Colonic mucosa (tissue), 4 donors: ENCODE measurements at places on chromosomes 13 and 19. TPM values are rescaled to one million over a fixed set of nuclear protein-coding genes. Genes with fewer than 3 reads are reported as not detected.
A peak's percentile ranks its signal among the peaks of the same experiment; 100 is the strongest.

DNA sequence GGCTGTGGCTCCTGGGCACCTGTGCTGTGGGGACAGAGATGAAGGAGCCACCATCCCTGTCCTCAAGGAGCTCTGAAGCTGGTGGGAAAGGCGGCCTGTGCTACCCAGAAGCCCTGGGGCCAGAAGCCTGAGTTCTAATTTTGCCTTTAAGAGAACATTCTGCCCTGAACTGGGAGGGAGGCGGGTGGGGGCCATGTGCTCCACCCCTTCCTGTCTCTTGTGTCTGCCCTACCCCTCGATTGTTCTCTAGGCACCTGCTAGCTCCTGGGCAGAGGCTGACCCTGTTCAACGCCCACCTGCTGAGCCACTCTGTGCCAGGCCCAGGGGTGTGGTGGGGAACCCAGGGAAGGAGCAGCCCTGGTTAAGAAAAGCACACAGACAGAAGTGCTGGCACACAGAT, 5.9 kb downstream of the TRAPPC6A start:
- no peak for DNase-seq

DNA sequence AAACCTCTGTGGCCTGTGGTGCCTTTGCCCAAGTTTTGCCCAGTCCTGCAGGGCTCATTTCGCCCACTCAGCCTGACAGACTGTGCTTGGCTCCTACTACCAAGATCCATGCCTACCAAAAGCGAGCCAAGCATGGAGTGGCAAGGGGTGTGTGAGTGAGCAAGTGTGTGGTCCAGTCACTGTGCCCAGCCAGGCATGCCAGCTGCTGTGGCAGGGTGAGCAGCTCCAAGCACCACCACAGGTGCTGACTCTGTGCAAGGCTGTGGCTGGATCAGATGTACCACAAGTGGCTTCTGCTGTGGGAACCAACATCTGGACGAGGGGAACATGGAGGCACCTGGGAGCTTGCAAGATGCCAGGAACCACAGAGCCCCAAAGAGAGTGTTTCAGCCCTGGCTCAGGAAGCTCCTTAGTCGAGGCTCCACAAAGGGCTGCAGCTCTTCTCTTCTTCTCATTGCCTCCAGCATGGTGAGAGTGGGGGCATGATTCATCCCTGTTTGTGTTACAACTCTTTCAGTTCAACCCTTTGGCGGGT, 1564.2 kb upstream of the MIR17HG start:
- no peak for DNase-seq

DNA sequence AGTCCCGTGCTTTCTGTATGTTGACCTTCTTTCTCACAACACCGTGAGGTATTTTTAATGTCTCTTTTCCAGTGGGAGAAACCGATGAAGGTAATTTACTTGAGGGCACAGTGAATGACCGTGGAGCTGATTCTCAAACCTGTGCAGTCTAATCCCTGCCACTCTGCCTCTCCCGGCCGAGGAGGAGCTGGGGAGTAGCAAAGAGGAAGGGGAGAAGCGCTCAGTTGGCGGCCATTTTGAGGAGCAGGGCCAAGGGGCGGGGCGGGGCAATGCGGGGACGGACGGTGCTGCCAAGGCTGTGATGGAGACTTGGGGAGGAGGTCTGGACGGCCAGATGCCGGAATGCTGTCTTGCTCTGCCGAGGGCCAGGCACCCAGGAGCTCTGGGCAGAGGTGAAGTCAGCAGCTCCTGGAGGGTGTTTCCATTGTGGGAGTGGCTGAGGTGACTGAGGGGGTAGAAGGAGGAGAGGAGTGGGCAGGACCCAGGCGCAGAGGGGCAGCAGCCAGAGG, 12.4 kb upstream of the RANBP3 start:
- DNase-seq = no peak

GRCh38 chr19:48614436-48615230, at the start of gene FAM83E:
FAM83E (minus strand) TSS chr19:48615076; CDS start chr19:48613372, 1,704 bp downstream.
- peak; percentile 98 for DNase-seq

GRCh38 chr13:66995203-66995611, 234.9 kb downstream of the PCDH9 start:
- no peak for DNase-seq

- no peak for DNase-seq
Measured at GRCh38 chr19:20612711-20613316, 47.2 kb upstream of the ZNF737 start.

GRCh38 chr13:20425819-20426219, 99.8 kb downstream of the CRYL1 start:
- DNase-seq = no peak

DNA sequence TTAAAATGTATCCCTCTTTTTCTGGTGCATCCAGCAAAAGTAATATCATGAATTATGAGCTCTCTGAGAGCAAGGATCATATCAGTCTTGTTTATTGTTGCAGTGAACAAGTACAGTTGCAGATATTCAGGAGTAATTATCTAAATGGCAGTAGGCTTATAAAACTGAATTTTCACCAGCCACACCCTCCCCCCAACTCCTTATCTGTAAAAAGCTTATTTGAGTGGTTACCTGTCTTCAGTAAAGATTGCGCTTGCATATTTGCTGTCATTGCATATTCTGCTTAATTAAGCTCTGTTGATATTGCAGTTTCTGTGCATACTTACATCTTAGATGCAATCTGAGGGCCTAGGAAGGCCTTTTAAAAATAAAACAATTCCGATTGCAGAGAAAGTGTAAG, 87.3 kb downstream of the DNAJC15 start:
- DNase-seq = no peak

GRCh38 chr13:95842898-95843297, 166.0 kb downstream of the DNAJC3 start:
- DNase-seq = no peak

DNA sequence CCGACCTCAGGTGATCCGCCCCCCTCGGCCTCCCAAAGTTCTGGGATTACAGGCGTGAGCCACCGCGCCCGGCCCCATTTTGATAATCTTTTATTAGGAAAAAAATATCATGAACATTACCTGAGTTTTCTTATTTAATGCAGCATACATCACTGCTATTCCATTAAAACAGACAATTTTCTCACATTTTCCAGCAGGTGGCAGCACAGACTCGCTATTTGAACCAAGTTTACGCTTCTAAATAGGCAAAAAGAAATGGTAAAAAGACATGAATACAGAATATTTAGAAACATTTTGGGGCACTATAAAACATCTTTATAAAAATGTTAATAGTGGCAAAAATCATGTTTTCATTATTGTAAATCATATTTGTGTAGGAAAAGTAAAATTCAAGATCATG, 903.1 kb downstream of the SLITRK6 start:
- peak; percentile 37 for DNase-seq

DNA sequence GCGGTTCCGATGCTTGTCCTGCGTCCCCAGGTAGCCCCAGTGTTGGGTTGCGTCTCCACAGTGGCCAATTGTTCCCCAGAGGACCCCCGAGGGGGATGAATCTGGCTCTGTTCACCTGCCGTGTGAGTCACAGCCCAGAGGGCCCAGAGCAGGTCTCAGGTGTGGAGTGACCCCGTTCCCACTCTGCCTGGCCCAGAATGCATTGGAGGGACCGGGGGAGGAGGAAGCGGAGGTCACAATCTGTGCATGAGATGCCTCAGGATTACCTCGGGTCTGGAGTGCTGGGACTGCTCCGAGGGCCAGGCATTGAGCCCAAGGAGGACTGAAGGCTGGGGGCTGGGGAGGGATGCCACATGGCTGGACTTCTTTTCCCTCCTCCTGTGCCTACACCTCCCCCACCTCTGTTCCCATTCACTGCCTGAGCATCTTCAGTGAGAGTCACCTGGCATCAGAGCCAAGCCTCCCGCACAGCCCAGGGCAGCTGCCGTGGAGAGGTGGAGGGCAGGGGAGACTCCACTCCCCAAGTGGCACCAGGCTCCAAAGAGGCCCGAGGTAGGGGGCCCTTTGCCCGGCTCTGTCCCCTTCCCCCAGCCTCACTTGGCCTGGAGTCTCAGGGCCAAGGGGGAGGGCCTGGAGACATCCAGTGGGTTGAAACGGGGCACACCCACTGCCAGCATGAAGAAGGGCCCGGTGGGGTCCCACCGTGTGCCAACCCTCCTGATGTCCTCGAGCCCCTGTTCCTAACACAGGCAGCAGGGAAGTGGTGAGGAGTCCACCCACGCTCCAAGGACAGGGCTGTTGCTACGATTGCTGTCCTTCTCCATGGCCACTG, 81.1 kb downstream of the CHST8 start:
- no peak for DNase-seq

DNA sequence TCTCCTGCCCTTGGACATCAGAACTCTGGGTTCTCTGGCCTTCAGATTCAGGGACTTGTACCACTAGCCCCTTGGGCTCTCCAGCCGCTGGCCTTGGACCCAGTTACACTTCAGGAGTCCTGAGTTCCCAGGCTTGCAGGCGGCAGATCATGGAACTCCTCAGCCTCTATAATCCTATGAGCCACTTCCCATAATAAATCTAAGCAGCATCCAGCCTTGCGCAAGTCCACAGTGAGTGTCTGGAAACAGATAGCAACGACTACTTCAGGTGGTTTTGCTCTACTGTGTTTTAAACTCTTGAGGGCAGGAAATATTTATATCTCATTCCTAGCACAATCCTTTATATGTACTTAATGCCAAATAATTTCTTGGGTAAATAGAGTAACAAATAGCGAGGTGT, 92.3 kb downstream of the COL4A1 start:
- DNase-seq = no peak

GRCh38 chr13:83215627-83216026, 666.6 kb downstream of the SLITRK1 start:
- DNase-seq = no peak

The SH2D3A gene
- 44.3 TPM for total RNA-seq

The BIVM gene
- 11.8 TPM for total RNA-seq

The S1PR5 gene
- not detected for total RNA-seq

The PRX gene
- 1.7 TPM for total RNA-seq

The NR1H2 gene
- total RNA-seq = 60.0 TPM

The MIDN gene
- 172 TPM for total RNA-seq

The BEST2 gene
- total RNA-seq = 12.1 TPM

The CATSPERD gene
- total RNA-seq = not detected
